D721Med (cell line): ENCODE measurements at places on chromosomes 4 and X.

GRCh38 chr4:42646013-42646784 lies 10.7 kb downstream of the ATP8A1 start:
- no peak for DNase-seq

- no peak for DNase-seq
These were observed 168.8 kb upstream of the RBPJ start for GRCh38 chr4:26152056-26152455.

GRCh38 chr4:52868133-52868532 lies 6.0 kb downstream of the RASL11B start:
- DNase-seq, result no peak

DNA sequence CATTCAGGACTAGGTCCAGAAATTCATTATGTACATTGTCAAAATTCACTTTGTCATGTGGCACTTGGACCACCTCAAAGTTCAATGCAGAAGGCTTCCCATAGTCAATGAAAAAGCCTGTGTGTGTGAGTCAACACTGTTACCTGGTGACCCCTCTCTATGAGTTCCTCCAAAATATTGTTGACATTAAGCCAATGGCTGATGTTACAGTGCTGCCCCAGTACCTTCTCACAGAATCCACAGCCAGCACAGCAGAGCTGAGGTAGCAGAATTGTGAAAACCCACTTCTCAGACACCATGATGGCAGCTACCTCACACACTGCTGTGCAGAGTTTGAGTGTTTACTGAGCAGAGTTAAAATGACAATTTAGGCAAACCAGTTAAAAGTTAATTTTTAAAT lies 22.4 kb upstream of the UGT2B4 start:
- DNase-seq, result no peak

DNA sequence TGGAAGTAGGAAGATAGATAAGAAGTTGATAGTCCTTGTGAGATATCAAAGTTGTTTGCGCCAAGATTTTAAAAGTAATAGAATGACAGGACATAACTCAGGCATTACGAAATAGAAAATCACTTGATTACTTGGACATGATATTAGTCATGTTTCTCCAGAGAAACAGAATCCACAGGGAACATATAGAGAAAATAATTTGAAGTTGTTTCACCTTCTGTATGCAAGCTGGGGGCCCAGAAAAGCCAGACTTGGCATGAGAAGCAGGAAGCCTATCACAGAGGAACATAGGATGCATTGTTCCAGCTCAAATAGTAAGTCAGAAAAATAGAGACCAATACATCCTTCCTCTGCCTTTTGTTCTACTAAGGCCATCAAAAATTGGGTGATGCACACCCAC lies 715.9 kb downstream of the TECRL start:
- no peak for DNase-seq

DNA sequence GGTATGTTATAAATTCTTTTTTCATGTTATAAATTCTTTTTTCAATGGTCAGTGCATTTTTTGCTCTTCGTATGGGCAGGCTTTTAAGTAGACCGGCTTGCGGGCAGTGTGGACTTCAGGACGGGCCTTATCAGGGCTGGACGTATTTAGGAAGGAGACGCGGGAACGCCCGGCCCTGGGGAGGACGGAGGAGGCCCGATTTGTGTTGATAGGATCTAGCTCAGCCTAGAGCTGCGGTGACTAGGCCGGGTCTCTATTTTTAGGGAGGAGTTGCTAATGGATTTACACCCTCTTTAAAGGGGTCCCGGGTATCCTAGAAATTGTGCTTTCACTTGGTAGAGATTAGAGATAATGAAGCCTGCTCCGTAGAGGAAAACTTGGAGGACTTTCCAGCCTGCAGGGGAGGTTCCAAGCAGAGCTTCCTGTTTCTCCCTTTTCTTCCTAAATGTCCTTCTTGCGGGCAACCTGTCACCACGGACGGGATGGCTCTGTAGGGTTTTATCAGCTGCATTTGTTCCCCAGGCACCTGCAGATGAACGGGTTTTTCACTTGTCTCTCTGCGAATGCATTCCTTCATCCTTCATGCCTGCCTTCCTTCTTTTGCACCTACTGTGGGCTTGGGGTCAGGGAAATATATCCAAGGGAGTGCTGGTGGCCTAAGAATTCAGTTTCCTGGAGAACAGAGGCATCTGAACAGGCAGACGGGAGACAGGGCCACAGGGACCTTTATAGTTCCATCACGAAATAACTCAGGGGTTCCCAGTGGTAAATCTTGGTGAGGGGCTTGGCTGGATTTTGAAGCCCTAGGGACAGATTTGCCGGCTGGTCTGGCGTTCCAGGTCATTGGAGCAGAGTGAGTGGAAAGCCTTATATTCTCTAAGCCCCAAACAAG lies 1.4 kb downstream of the CD99 start:
- no peak for DNase-seq

DNA sequence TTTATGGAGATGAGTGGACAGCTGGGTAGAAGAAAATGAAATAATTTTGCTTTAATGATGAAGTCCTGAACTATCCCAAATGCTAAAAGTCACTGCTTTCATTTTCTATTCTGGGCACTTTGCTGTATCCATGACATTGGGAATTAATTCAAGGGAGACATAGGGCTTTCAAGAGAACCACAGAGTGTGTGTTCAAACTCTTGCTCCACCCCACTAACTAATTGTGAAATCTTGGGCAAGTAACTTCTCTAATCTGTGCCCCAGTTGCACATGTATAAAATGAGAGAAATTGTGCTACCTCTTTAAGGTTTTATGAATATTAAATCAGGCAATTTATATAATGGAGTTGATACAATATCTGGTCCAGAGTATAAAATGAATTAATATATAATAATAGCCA lies 1422.0 kb downstream of the ADGRL3 start:
- no peak for DNase-seq

- DNase-seq, result no peak
These were observed 111.0 kb downstream of the EPHA5 start for GRCh38 chr4:65559270-65559669.

DNA sequence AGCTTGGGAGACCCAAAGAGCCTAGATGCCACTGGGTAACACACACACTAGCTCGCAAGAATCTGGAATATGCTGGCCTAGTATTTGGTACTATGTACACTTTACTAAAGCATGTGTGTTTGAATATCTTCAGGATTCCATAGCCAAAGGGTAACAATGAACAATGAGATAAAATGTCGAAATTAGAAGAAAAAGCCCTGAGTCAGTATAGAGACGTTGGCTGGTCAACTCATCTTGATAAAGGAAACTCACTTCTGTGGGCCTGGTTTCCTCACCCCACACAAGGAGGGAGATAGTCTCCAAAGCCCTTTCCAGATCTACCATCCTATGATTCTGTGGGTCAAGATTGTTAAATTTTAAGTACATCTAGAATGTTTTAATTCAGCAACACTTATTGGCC lies 6.9 kb downstream of the ZDHHC9 start:
- DNase-seq, result no peak

DNA sequence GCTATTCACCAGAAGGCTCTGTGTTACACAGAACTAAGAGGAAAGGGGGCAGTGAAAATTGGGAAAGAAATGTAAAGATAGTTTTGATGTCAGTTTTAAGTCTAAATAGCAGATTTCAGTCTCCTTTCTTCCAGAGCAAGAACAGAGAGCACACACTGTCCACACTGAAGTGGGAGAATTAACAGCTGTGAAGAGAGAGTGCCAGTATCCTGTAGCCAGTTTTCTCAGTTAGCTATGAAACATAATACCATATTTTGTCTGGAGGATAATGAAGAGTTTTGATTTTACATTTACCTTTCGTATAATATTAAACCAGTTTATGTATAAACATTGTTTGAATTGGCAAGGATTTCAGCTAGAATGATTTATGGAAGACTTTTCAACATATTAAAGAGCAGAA lies 35.1 kb downstream of the FBXO8 start:
- no peak for DNase-seq

DNA sequence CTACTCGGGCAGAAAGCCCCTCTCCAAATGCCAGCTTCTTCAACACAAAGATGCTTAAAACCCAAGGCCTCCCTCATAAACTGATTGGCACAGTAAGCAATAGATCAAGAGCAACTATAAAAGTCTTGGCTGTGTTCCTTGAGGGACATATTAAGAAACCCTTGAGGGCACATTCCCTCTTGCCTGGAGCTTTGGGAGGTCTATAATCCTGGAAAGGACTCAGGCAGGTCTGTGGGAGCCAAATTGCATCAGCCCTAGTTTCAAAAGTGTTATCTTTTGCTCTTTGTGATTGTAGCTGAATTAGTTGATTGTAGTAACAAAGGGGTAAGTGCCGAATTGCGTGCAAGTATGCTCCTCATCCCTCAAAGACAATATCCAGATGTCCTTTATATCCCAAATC lies 18.6 kb upstream of the SETD7 start:
- no peak for DNase-seq

GRCh38 chr4:87196927-87197326 lies 23.5 kb downstream of the KLHL8 start:
- DNase-seq, result no peak

DNA sequence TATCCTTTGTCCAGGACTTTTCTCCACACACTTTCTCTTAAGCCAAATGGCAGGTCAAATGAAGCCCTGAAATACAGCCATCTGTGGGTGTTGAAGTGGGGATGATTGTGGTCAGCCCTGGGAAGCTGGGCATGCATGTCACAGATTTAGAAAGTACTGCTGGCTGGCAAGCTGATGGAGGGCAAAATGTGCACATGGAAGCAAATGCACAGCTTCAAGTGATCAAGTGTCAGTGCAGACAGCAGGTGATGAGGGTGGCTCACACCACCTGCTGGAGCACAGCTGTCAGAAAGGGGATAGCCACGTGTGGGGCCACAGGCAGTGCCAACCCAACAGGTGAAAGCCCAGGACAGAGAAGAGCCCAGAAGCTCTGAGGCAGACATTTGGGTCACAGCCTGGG lies 40.3 kb upstream of the ATXN3L start:
- DNase-seq, result no peak

- no peak for DNase-seq
These were observed 123.9 kb downstream of the MID1 start for GRCh38 chrX:10496345-10496965.

- DNase-seq, result no peak
These were observed 186.2 kb downstream of the STIM2 start for GRCh38 chr4:27046851-27047250.

GRCh38 chrX:119997570-119997969 lies 54.0 kb upstream of the NKAP start:
- DNase-seq, result no peak

GRCh38 chr4:42331914-42332368 lies 65.3 kb upstream of the SHISA3 start:
- no peak for DNase-seq

GRCh38 chr4:187469627-187470026 lies 525.9 kb upstream of the ZFP42 start:
- DNase-seq, result no peak

DNA sequence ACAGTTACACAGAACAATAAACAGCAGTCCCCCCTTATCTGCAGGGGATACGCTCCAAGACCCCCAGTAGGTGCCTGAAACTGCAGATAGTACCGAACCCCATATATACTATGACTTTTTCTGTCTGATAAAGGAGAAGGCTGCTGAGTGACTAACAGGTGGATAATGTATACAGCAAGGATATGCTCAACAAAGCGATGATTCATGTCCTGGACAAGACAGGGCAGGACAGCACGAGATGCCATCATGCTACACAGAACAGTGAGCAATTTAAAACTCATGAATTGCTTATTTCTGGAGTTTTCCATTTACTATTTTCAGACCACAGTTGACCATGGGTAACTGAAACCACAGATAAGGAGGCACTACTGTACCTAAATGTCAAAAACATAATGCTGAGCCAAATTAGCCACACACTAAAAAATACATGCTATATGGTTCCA lies 76.1 kb downstream of the MANBA start:
- no peak for DNase-seq

DNA sequence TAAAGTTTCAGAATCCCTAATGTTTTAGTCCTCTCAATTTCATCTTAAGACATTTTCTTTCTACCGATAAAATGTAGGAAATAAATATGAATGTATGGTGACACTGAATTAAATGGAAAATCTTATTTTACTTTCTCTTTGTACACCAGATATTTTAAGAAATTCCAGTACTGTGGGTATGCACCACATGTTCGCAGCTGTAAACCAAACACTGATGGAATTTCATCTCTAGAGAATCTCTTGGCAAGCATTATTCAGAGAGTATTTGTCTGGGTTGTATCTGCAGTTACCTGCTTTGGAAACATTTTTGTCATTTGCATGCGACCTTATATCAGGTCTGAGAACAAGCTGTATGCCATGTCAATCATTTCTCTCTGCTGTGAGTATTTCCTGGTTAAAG lies 26.9 kb downstream of the C4orf46 start:
- no peak for DNase-seq

DNA sequence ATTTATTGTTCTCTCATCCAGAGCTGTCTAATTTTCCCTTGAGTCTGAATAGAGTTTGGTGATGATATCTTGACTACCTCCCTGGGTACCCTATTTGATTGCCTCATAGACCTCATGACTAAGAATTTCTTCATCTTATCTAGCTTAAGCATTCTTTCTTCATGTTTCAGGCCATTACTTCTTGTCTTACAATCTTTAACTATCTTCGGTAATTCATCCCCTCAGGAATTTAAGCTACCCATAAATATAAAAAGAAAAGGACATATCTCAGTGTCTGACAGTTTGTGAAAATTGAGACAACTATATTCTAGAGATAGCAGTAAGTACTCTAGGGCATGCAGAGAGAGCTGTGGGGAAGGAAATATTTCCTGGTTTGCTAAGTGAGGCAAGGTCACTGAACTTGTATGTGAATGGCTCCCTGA lies 466.1 kb upstream of the GRID2 start:
- no peak for DNase-seq

GRCh38 chr4:5368426-5368825 lies 317.1 kb downstream of the STK32B start:
- no peak for DNase-seq

DNA sequence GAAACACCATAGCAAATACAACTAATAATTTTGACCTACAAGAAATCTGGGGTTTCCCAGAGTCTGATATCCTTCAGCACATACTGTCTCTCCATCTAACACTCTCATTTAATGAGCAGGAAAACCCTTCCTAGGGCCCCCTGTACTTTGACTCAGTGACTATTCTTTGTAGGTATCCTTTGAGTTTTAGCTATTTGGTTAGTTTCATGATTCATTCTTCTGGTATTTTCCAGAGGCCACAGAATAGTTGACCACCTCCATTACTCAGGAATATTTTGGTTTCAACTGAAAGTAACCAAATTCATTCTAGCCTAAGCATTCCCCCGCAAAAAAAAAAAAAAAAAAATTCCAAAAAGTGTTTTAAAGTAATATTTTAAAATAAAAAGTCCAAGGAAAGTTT lies 140.0 kb downstream of the IDS start:
- no peak for DNase-seq

GRCh38 chr4:73832651-73833237 lies 3.7 kb upstream of the CXCL6 start:
- no peak for DNase-seq

DNA sequence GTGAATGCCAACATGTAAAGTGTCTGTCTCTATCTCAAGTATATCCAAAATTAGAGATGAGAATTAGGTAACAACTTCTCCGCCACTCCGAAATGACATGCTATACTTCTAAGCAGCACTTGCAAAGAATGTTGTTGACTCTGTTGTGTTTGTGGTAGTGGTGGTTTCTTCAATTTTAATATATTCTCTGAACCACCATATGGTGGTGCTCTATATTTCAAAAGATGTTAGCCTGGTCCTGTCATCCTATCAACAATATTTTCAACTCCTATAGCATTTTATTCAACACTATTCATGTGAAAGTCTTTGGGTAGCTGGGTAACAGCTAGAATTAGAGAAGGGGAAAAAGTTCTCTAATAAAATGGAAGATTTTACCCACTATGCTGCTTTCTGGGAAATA lies 1622.8 kb upstream of the IGFBP7 start:
- DNase-seq, result no peak
